NCI-H510A (cell line): ENCODE measurements at places on chromosomes 3 and 15.

GRCh38 chr3:174792864-174793263 is 66.3 kb upstream of the NAALADL2 start:
- DNase-seq, result no peak

DNA sequence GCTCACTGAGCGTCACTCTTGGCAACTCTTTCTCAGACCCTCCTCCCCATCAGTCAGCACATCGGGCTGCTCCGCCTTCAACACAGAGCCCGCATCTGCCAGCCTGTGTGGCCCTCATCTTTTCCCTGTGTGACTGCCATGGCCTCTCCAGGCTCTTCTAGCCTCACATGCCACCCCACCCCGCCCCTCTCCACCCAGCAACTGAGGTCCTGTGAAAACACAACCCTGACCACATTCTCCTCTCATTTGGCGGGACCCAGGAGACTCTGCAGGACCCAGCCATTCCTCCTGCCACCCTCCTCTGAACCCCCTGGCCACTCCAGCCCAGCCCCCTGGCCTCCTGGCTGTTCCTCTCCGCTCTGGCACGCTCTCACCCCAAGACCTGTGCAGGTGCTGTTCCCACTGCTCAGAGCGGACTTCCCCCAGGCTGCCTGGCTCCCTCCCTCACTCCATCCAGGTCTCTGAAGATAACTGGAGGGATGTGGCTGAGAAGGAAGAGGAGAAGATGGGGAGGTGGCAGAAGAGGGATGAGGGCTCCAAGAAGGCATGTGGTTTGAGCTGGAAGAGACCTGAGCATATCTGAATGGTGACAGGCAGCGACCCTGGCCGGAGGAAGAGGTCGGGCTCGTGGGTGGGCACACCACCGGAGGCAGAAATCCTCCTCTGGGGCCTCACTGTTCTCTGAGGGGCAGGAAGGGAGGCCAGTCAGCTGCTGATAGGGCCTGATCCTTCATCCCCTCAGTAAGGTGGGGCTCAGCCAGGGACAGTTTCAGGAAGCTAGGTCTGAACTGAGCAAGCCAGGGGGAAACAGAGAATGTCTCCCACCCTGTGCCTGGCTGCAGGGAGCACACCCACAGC is 111.2 kb upstream of the RPL32 start:
- DNase-seq, result no peak

DNA sequence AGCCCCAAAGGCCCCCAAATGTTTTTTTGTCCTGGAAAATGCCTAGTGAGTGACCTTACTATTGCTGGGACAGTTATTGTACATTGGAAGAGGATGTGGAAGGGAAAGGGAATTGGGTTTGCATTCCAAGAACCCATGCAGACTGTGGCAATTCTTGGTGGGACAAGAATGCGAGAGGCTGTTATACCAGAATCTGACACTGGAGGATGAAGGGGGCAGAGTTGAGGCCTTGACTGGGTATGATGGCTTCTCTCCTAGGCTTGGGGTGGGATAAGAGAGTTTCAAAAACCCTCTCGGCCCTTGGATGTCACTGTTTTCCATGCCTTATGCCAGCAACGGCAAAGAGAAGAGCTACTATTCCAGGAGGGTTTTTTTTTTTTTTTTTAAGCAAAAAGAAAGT is 25.3 kb downstream of the IL16 start:
- DNase-seq, result no peak

DNA sequence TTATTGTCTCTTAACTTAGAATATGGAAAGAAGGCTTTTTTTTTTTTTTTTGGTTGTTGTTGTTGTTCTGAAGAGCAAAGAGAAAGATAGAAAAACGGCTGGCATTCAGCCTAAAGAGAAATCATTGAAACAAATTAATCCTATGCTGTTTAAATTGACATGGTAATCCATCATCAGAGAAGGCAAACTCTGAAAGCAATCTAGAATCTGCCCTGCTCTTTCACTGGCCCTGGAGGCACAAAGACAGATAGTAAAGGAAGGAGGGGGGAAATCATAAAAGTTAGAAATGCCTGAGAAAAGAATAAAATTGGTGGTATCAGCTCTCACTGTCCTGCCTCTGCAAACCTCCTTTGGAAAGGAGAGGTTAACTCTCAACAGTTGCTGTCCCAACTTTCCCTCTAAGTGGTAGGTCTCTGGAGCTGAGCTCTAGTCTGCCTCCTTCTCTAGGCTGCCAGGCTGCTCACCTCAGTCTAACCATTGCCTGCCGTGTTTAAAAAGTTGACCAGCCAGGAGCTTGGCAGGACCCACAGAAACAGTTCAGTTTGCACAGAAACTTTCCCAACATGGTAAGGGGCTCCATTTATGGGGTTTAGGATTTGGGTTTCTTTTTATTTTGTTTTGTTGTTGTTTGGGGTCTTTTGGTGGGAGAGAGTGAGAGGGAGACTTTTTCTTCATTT is 13.4 kb upstream of the NR2F2 start:
- DNase-seq, result no peak

DNA sequence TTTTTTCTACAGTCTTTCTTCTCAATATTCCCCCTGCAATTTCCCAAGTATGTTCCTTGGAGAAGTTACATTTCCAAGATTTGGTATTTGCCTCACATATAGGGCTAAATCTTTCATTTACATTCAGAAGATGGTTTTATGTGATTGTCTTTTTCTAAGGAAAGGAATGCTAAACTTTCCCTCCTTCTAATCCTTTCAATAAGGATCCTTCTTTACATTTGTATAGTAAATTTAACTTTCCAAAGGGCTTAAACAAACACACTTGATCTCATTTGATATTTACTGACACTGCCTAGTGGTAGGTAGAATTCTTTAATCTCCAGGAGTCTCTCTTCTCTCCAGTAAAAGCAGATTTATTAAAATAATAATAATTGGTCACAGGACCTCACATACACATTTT is 185.3 kb downstream of the LSAMP start:
- no peak for DNase-seq

GRCh38 chr3:22858486-22858885 is 344.6 kb upstream of the UBE2E2 start:
- DNase-seq, result no peak

DNA sequence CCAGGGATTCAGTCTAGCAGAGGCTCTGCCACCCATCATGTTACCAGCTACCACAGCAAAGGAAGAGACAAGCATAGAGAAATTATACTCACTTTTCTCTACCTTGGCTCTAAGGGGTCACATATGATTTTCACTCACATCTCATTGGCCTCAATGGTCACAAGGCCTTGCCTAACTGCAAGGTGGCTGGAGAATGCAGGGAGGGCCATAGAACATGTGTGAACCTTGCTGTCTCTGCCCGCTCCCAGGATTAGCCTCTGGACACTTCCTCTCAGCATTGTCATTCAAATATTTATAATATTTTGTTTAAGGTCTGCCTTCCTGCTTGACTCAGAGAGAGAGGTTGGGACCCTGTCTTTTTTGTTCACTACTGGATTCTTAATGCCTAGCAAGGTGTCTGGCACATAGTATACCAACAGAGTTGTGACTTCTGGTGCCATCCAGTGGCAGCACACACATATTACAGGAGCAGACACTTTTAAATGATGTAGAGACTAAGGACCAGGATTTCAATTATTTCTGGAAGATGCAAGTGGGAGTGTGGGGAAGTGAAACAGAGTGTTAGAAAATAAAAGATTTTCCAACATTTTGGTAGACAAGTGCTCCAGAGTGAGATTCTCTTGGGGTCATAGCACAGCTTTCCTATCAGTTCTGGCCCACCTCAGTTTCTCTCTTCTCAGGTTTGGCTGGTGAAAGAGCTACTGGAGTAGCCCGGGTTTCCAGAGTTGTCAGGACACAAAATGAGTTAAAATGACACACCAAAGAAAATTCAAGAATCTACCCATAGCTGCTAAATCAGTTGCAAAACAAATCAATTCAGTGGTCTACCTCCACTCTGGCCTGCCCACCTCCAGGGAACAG is 119.0 kb upstream of the RASGRP1 start:
- no peak for DNase-seq

DNA sequence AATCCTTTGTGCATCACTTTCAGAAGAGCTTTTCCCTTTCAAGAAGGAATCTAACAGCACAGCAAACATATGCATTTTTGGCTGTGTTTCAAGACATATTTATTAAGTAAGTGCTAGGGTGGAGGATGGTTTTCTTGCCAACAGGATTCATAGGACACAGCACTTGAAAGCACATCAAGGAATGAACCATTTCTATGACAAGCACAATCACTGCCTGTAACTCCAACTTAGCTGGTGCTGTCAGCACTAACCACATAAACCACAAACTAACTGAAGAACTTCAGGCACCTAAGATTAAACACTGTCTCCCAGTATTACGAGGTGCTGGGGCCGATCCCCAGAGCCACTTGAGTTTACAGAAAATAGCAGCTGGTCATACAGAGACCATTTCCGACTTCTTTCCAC is 35.4 kb upstream of the SPRED1 start:
- no peak for DNase-seq

DNA sequence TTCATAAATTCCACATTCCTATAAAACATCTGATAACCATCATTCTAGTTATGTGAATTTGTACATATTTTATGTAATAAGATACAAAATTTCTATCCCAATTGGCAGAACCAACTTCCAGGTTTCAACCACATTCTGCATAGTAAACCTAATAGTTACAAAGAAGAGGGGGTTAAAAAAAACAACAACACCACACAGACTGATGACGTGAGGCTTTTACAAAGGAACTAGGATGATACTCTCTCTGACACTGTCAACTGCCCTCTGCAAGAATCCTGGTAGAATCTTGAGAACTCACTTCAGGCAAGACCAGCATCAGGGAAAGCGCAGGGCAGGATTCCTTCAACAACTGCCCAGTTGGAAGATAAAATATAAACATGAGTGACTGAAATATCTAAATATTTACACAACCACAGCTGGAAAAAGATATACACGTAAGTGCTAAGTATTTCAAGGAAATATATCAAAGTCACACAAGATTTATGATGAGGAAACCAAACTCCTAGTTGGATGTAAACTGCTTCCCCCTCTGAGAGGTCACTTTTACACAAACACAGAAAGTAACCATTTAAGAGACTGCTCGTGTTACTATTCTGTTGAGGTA is 816.4 kb downstream of the ROBO1 start:
- no peak for DNase-seq

GRCh38 chr15:88142121-88142520 is 114.4 kb downstream of the NTRK3 start:
- no peak for DNase-seq

DNA sequence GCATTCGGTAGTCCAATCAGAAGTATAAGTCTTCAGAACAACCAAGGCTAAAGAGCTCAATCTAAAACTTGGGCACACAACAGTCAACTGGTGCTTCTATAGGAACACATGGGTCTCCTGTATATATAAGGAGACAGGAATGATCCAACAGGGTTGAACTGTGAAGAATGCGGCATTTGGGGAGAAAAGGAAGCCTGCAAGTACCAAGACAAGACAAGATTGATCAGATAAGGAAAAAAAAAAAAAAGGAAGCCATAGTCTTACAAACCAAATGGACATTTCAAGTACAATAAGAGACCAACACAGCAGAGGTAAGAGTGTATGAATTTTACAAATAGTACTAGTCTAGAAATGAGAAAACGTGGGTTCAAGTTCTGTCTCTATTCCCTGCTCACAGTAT is 6.5 kb downstream of the CPEB1 start:
- no peak for DNase-seq

DNA sequence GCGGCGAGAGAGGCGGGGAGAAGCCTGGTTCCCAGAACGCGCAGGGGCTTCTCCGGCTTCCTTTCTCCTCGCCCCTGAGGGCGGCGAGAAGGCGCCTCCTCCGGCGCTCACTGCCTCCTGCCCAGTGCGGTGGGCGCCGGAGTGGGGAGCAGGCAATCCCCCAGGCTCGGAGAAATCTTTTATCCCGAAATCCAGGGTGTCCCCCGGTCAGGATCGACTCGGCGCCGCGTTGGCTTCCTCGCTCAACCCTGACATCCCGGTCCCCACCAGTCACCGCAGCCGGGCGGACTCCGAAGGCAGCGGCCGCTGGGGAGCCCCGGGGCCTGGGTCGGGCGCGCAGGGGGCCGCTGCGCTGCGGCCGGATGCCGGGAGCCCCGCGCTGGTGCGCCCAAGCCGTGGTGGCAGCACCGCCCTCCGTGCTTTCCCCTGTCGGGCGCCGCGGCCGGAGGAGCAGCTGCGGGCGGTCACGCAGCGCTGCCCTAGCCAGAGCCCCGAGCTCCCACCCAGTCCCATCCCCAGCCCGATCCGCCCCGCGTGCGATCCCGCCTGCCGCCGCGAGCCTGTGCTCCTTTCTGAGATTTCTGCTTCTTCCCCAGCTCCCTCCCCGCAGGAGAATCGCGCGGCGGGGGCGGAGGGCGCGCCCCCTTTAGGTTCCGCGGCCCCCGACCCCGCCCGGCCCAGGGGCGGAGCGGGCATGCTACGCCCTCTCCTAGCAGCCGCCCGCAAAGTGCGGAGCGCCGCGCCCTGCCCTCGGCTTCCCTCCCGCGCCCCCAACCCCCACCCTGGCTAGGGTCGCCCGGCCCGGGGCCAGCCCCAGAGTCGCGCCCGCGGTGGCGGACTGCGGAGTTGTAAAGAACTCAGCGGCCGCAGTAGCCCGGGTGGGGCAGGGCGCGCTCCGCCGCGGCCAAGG is 683 bp upstream of the CACNA2D3 start:
- DNase-seq, result no peak

DNA sequence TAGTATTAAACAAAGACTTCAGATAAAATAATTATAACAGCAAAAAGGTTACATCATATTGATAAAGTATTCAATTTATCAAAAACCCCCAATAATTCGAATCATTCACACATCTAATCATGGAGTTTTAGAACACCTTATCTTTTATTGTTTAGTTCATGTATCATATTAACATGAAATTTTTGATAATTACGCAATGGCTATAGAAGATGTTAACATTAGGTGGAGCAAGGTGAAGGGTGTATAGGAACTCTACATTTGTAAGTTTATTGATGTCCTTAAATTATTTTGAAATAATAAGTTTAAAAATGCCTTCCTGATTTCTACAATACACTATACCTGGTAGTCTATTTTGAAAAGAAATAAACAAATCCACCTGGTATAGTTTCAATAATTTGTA is 696.5 kb upstream of the BCHE start:
- DNase-seq, result no peak

- DNase-seq, result no peak
Observed at GRCh38 chr15:78234515-78235040, at the start of gene ACSBG1. TSS of gene ACSBG1 (minus strand) at chr15:78234565. CDS start at chr15:78234501, 64 bp downstream.

GRCh38 chr3:15476378-15476777 is 45.1 kb downstream of the COLQ start:
- no peak for DNase-seq

GRCh38 chr15:101492766-101493692 is 3.5 kb upstream of the PCSK6 start:
- no peak for DNase-seq

- DNase-seq, result no peak
Observed at GRCh38 chr3:127384717-127385539, 97.1 kb upstream of the PRR20G start.

DNA sequence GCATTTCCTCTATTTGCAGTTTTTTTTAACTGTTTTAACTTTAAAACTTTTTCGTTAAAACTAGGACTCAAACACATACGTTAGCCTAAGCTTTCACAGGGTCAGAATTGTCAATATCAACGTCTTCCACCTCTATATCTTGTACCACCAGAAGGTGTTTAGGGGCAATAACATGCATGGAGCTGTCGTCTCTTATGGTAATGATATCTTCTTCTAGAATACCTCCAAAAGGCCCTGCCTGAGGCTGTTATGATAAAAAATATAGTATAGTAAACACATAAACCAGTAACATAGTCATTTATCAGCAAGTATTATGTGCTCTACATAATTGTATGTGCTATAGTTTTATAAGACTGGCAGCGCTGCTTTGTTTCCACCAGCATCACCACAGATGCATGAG is 76.3 kb upstream of the MLF1 start:
- no peak for DNase-seq

GRCh38 chr3:55708921-55709320 is 221.8 kb upstream of the WNT5A start:
- no peak for DNase-seq

- no peak for DNase-seq
Observed at GRCh38 chr15:93826790-93827189, 404.6 kb upstream of the MCTP2 start.
